ENCODE measurements at places on chromosomes 4 and X. TPM values are rescaled to one million over a fixed set of nuclear protein-coding genes. Genes with fewer than 3 reads are reported as not detected.
A peak's percentile ranks its signal among the peaks of the same experiment; 100 is the strongest.

The MAGEA2 gene
- total RNA-seq: not detected

The CXCL11 gene
- total RNA-seq: not detected

The TMEM271 gene
- total RNA-seq: not detected

GRCh38 chr4:62117886-62118285 is 917.8 kb downstream of the ADGRL3 start:
- DNase-seq: no peak

DNA sequence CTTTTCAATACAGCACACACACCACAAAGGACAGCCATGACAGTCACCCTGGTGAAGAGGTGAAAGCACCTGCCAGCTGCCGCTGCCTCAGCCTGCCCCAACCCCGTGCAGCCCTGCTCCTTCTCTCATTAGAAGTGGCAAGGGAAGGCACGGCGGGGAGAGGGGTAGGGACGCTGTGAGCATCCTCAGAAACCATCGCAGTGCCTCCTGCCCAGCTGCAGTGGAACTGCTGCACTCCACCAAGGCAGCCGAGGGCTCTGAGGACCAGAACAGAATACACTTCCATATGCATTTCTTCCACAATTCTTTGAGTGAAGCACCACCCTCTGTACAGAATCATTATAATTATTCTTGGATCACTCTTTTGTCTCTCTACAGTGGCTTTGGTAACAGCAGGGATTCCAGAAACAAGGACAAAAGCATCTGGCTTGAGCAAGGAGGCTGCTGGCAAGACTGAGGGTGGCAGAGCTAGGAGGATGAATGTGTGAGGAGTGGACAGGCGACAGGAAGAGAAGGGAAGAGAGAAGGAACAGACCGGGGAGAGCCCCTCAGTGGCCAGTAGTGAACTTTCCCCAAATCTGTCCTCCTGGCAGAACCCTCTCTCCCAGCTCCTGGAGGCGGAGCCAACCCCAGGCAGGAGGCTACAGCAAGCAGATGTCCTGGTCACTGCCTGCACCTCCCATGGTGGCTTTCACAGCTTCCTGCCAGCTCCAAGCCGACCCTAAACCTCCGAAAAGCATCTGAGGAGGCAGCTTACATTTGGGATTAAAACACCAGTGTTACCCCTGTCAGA is 73.2 kb downstream of the MTNR1A start:
- DNase-seq: no peak

GRCh38 chrX:69303231-69303630 is 138.0 kb upstream of the PJA1 start:
- DNase-seq: no peak

GRCh38 chrX:46235778-46236177 is 309.4 kb downstream of the ZNF674 start:
- DNase-seq: no peak

DNA sequence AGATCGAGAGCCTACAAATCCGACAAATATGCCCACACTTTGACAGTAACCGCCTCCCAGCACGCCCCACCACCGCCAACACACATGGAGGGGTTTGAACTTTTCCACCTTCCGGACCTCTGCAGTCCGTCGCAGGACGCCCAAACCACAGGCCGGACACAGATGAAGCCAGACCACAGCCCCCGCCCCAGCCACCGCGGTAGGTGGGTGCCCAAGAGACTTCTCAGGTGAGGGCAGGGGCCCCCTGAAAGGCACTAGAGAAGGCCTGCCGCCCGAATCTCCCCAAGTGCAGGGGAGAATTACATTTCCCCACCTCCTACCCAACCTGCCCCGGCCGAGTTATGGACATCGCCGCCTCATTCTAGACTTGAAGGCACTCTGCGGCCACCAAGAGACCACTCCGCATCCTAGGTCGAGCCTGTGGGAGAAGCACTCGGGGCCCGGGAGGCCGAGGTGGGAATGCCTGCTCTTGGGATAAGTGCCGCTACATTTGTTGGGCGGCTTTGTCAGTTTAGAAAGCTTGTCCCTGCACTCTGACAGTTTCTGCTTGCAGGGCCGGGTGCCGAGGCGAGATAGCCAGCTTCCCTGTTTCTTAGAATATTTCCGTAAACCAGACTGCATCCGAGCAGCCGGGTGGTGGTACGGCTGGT is 21.5 kb downstream of the HAND2 start:
- DNase-seq: no peak

DNA sequence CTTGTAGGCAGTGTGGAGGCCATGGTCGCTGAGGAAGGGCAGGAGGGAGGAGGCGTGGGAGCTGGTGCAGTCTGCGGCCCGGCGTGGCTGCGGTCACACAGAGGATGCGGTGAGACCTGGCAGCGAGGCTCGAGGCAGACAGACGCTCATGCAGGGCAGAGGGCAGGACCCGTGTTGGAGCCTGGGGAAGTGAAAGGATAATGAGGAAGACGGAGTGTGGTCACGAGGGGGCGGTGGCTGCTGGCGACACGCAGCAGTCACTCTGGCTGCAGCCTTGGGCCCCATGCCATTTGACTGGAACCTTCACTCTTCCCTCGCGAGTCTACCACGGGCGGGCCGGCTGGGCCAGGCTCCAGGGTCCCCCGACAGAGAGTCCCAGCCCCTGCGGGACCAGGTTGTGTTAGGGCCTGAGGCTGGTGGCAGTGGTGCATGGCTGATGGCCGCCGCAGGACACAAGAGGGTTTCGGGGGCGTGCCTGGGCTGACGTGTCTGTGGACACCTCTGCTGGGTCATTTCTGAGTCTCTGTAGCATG is 68.8 kb upstream of the HGFAC start:
- DNase-seq: peak; percentile 51

GRCh38 chrX:17519358-17519757 is 144.4 kb downstream of the NHS start:
- DNase-seq: peak; percentile 44

DNA sequence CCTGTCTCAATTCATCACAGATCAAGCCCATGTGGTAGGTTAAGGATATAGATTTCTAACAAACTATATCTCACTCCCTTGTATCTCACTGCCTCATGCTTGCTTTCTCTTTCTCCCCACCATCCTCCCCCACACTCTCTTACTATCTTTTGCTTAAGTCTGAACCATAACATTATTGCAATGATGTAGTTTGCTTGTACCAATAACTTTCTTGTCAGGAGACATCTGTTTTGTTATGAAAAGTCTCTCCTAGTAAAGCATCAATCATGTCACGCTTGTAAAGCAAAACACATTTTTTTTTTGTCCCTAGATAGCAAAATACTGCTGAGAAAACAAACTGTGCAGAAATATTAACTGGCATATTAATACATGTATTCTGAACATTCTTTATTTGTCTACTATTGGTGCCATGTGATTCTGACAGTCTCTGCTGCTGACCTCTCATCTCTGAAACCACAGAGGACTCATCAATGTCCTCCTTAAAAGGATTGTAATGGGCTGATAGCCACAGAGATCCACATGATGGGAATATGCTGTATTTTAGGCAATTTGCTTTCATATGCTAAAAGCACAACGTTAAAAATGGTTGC is 217.5 kb downstream of the VEGFC start:
- DNase-seq: no peak

DNA sequence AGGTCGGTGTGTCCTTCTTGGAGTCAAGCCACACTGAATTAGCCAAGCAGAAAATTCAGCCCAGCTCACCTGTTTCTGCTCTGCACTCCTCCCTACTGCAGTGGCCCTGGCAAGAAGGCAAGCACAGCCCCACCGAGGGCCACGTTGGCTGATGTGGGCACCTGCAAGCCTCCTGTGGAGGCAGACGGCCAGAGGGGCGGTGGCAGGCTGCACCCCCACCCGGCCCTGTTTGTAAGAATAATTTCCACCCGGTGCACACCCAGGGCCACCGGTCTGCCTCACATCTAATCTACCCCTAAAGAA is 18.8 kb downstream of the PPP2R2C start:
- DNase-seq: no peak

DNA sequence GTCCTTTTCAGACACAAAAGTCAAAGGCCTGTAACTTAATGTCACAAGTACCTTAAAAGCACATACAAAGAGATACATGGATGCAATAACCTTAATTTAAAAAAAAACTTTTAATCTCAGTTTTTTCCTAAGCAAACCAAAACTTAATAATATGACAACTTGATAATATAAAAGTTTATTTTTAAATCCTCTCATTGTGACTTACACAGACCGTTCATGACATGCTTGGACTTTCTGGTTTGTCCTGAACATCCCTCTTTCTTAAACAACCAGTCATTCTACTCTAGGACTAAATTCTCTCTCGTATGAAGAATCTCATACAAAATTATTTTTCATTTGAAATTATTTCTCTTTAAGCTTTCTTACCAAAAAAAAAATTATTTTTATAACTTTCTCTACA is 43.1 kb upstream of the CYP2U1 start:
- DNase-seq: no peak

DNA sequence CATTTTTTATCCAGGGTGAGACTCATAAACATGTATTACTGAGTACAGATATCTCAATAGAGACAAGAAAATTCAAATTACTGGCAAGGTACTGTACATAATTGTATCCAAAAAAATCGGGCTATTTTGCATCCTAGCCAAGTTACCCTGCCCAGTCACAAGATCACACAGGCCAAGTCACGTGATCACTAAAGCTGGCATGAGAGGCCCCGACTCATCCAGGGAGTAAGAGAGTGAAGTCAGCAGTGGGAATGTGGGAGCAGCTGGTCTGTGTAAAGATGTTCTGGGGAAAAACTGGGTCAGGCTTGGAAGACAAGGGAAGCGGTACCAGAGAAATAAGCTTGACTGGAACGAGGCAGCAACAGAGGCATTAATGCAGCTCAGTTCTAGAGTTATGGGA is 119.3 kb upstream of the STS start:
- DNase-seq: no peak

DNA sequence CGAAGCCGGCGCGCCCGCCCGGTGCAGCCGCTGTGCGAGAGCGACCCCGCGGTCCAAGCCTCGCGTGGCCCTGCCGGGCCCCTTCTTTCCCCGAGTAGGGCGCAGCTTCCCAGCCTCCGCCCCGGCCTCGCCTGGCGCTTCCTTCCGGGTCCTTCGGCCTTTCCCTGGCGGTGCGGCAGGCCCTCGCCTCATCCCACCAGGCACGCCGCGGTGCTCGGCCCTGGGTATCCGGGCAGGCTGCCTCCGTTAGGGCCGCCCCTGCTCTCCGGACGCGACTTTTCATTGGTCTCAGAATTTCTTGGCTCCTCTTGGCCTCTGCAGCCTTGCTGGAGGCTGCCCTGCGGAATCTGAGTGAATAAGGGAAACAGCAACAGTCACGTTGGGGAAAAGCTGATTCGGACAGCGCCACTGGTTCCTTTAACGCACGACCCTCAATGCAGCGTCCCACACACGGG is 429 bp downstream of the UVSSA start:
- peak; percentile 76 for DNase-seq

DNA sequence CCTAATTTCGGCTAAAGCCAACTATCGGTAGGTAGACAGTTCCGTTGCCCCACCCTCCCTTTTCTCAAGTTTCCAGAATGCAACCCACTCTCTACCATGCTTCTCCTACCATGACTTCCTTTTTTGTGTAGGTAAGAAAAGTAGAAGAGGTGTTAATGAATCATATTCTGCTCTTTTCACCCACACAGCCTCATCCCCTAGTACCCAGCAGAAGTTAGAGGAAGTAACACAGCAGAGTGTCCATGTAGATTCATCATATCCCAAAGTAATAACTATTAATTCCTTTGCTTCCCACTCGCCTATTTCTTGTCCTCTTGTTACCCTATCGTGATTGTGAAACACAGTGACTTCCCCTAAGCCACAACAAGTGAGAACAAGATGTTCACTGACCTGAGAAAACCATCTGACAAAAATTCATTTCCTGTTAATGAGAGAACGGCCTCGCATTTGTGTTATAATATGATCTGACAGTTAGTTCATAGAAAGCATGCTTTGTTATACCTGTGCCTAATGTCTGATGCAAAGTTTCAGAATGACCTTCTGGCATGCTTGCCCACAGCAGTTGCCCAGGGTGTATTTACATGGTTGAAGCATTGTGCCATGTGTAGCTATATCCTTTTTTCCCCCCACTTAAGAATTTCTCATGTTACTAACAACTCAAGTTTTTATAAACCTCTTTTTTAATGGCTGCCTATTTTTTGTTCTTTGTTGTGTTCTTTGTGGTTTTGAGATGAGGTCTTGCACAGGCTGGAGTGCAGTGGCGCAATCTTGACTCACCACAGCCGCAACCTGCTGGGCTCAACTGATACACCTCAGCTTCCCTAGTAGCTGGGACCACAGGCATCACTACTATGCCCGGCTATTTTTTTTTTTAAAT is 185.6 kb downstream of the RAP1GDS1 start:
- DNase-seq: no peak

DNA sequence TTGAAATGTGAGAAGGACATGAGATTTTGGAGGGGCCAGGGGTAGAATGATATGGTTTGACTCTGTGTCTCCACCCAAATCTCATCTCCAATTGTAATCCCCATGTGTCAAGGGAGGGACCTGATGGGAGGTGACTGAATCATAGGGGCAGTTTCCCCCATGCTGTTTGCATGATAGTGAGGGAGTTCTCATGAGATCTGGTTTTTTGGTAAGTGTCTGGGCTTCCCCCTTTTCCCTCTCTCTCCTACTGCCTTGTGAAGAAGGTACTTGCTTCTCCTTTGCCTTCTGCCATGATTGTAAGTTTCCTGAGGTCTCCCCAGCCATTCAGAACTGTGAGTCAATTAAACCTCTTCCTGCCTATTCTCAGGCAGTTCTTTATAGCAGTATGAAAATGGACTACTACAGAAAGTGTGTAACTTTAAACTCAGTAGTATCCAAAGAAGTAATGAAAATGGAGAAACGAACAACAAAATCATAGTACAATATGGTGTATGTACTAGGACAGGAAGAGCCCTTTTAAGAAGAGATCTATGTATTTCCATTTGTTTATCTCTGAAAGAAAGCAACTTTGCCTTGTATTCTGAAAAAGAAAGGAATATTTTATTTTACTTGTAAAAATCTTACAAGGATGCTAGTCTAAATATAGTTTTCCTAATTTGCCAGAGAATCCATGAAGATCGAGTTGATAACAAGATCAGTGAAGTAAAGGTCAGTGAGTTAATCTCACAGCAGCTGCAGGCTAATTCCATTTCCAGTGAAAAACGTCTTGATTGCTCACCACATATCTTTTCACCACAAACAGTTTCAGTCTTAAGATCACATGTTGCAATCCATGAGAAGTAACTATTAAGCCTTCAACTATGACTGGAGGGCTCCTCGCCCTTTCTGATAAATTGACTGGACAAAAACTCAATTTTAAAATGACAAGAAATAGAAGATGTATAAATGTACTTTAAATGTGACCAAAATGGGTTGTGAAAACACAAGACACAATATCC is 20.5 kb downstream of the PKD2 start:
- no peak for DNase-seq

GRCh38 chr4:73683033-73683432 is 57.3 kb upstream of the CXCL8 start:
- no peak for DNase-seq

- no peak for DNase-seq
These were observed 5.7 kb upstream of the CPZ start for GRCh38 chr4:8586671-8587468.

GRCh38 chrX:18174971-18175370 is 45.7 kb downstream of the BEND2 start:
- DNase-seq: no peak

GRCh38 chr4:47579235-47579634 is 94.2 kb downstream of the ATP10D start:
- no peak for DNase-seq
